ENCODE measurements at places on chromosomes 3 and 15.

GRCh38 chr15:33377204-33377603 is 66.4 kb downstream of the RYR3 start:
- DNase-seq, result no peak

DNA sequence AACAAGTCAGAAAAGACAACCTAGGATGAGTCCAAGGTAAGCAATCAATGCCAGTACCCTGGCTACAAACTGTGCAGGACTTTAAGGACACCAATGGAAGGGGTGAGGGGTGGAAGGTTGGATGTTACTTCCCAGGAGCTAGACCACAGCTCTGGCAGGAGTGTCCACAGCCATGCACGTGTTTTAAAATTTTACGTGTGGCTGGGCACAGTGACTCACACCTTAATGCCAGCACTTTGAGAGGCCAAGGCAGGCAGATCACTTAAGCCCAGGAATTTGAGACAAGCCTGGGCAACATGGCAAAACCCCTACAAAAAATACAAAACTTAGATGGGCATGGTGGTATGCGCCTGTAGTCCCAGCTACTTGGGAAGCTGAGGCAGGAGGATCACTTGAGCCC is 14.7 kb upstream of the HDC start:
- DNase-seq, result no peak

GRCh38 chr3:54312156-54312899 is 190.0 kb downstream of the CACNA2D3 start:
- DNase-seq, result no peak

- DNase-seq, result no peak
Observed at GRCh38 chr3:53581671-53582070, 87.3 kb downstream of the CACNA1D start.

GRCh38 chr3:43266995-43267394 is 19.3 kb upstream of the SNRK start:
- DNase-seq, result no peak
